Activated CD8-positive, alpha-beta memory T cell treated with anti-CD3 and anti-CD28 coated beads for 4 hours (primary cell): ENCODE measurements at places on chromosomes 13 and 19.

GRCh38 chr19:7997809-7998480 lies 7.5 kb downstream of the ELAVL1 start:
- DNase-seq = no peak

DNA sequence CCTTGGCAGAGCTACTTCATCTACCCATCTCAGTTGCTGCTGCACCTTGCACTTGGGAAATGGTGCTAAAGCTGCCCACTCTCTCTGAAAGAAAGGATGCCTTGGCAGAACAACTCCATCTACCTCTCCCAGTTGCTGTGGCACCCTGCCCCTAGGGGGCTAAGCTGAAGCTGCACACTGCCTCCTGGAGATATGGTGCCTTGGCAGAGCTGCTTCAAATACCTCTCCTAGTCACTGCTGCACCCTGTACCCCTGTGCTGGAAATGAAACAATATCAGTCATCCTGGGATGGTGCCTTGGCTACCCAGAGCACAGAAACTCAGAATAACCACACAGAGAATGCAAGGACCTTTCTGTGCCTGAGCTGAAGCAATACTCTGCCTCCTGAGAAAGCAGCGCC lies 615.8 kb downstream of the DIAPH3 start:
- DNase-seq = no peak

DNA sequence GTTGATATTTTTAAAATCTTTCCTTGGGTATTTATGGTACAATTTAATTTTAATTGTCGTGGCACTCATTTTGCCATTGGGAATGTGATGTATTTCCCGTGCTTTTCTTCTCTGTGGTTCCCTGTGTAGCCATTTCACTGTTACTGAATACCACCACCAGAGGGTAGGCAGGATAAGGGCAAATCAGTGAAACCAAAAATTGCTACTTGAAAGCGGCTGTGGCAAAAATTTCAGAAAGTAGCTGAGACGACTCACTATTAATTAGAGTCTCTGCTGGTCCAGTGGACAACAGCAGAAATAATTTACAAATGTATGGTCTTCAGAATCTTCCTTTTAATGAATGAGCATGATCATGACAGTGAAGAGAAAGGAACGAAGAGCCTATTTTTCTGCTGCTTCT lies 34.4 kb upstream of the MIR17HG start:
- no peak for DNase-seq

DNA sequence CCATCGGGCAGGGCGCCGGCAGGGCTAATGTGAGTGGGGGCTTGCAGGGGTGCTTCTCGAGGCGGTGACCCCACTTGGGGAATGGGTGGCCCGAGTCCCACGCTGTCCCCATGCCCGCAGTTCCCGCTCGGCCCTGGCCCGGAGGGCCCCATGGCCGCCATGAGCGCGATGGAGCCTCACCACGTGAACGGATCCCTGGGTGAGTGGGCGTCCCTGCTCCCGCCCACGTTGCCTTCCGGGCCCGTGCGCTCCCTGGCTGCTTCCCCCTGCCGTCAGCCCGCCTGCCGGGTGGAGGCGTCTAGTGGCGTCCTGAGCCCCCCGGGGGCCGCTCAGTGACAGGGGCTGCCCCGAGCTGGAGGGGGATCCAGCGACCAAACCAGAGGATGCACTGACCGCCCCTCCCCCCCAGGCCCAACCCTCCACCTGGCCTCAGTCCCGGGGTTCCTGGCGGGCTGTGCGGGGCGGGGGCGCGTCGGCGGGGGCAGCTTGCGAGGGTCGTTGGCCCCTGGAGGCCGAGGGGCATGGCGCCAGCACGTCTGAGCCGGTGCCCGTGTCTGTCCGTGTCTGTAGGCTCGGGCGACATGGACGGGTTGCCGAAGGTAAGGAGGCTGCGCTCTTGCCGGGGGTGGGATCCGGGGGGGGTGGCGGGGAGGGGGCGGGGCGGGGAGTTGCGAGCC lies 4.8 kb downstream of the ISYNA1 start:
- no peak for DNase-seq

GRCh38 chr13:73103238-73103637 lies 44.4 kb downstream of the KLF5 start:
- DNase-seq = no peak

DNA sequence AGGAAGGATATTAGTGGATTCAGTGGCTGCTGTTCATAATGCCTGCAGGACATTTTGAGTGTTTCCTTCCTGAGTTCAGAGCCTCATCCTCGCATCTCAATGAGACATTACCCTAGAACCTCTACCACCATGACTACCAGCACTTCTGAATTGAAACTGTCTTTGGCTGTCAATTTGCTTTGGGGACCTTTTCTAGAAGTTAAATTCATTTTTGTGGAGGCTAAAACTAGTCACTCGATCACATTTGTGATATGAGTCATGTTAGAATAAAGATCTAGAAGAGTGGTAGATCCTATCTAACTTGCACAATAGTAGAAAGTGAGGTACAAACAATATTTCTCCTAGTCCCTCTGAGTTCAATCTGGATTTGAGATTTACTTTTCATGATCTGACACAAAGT lies 124.9 kb downstream of the KCNRG start:
- DNase-seq = no peak

GRCh38 chr19:12484011-12484370 lies 625 bp downstream of the ZNF709 start:
- DNase-seq = no peak

GRCh38 chr13:73967397-73968165 lies 166.6 kb downstream of the KLF12 start:
- no peak for DNase-seq

DNA sequence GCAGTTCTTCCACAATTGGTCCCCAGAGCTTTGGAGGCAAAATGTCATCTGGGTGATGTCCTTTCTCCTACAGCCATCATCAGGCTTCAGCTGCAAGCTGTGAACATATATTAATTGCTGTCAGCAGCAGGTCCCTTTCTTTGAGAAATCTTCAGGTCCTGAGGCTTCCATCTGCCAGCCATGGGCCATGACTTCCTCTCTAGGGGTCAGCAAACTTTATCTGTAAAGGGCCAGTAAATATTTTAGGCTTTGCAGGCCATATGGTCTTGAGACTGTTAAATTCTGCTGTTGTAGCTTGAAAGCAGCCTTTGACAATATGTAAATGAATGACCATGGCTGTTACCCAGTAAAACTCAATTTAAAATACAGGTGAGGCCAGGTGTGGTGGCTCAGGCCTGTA lies 27.1 kb downstream of the SERP2 start:
- no peak for DNase-seq

DNA sequence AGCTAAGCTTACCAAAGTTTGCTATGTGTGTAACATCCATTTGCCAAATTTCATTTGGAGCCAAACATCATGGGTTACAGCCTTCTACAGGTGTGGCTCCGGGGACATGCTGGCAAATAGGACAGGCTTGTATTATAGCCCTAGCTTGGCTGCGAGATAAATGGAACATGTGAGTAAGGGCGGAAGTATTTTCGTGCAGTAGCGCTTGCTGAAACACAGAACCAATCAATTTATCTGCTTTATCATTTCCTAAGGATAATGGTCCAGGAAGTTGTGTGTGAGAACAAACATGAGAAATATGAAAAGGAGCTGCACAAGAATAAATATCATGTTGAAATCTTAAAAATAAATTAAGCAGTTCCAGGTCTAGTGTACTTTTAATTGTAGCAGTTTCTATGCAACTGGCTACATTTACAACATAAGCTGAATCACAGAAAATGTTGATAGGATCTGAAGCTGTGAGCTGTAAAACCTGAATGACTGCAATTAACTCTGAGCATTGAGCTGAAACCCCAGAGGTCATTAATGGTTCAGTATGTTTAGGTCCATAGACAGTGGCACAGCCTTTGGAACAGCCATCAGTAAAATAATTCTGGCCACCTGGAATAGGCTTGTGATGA lies 22.2 kb upstream of the ZNF100 start:
- no peak for DNase-seq

GRCh38 chr13:41267106-41267505 lies 3.7 kb upstream of the MTRF1 start:
- DNase-seq = no peak

GRCh38 chr13:110509478-110509926 lies 52.0 kb downstream of the RAB20 start:
- no peak for DNase-seq

DNA sequence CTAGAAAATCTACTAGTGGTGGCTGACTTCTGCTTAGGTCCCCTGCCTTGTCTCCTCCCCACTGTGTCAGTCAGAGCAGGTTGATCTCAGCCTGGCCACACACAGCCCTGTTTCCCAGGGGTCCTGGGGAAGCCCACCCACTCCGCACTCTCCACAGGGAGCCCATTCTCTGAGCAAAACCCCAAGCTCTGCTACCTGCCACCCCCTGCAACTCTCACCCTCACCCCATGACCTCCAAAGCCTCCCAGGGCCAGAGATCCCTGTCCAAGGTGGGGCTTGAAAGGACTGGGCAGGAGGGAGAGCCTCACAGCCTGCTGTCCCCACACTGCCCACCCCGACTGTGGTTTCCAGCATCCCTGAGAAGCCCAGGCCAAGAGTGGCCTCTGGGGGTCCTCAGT lies 58.8 kb upstream of the ZNF536 start:
- DNase-seq = no peak

DNA sequence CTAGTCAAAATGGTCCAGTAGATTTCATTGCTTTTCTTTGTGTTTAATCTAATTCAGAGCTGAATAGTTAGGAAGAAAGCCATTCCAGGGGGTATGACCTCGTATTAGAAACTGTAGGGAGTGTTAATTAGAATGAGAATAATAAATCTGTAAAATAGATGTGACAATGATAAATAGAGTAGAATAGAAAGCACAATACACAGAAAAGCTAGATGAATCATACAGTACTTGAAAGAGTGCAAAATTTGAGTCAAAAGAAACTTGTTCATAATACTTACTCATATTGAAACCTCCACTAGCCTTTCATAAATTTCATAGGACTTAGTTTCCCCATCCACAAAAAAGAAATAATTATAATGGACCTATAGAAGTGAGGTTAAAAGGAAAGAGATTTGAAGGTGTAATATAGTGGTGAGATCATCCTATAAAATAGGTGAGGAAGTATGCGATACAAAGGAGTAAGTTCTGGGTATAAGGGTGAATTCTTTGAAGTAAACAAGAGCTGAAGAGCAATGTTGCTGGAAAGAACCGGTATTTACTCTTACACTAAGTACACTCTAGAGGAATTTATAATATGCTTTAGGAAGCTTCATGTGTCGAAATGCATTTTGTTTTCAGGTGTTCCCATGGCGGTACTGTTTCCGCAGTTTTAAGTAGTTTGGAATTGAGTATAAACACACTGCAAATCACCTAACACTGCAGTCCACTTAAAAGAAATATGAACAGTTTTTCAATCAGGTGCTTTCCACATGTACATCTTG lies 21.9 kb downstream of the PCDH17 start:
- DNase-seq = no peak

DNA sequence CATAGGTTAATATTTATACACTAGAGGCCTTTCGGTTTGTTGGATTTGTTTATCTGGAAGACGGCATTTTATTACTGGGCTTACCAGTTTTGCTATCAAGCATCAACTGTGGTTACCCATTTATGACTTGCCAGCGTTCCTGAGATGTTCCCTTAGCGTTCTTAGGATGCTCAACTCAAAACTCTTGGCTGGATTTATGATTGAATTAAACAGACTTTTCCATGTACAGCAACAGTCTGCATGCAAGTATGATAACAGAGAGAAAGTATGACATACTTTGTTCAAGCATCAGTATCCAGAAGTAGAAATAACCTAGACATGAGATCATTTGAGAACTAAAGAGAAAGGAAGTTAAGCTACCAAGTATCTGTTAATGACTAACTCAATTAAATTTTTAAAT lies 29.9 kb upstream of the RNF113B start:
- DNase-seq = no peak

DNA sequence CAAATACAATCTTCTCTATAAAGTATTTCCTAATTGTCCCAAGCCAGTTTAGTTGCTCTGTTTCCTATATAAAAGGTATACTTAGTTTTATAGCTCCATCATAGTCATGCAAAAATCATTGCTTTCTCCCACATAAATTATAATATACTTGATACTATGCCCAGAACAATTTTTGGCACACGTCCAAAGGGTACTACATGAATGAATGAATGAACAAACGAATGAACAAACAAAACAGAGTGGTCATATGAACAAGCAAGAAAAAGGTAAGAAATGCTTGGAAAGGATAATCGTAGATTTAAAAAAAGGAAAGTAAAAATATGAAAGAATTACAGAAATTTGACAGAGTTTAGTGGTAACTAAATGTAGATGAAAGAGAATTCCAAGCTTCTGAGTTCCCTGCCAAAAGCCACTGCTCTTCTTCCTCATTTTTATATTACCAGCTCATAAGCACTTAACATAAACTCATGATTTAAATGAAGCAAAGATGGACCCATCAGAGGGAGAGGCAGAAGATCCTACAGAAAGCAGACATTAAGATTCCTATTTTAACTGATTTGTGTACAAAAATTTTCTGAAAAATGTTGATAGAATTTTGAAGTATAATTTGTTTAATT lies 123.2 kb downstream of the ENOX1 start:
- DNase-seq = no peak

DNA sequence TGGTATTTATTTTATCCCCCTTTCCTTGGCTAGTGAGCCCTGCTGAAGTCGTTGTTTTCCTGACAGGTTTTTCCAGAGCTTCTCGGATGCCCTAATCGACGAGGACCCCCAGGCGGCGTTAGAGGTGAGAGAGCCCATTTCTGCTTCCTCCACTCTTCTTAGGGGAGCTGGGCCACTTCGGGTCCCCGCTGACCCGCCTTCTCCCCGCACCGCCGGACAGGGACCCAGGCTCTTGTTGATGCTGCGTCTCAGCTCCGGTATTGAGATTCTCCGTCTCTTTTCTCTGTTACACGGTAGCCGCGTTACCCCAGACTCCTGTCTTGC lies 306 bp downstream of the SUGT1 start:
- DNase-seq = no peak

DNA sequence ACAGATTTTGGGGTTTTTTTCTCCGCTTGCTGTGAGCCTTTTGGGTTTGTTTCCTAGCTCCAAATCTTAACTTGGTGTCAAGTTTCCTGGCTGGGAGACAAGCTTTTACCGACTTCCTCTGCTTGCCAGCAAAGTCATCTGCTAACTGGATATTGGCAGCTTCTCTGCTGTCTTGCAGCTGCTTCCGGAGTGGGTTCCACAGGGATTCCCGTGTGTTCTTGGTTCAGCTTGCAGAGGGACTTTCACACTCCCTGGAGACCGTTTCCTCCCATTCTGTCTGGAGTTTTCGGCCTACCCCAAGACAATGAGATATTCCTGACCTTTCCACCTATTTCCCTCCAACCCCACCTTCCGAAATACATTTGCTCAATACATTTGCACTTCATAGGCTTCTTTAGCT lies 2.2 kb upstream of the COLGALT1 start:
- DNase-seq = no peak

- no peak for DNase-seq
Measured at GRCh38 chr13:44627441-44627840, 51.3 kb upstream of the TSC22D1 start.

GRCh38 chr19:18464646-18465045 lies 26.7 kb upstream of the ISYNA1 start:
- DNase-seq = no peak

- DNase-seq = no peak
Measured at GRCh38 chr13:106548064-106548696, 12.7 kb upstream of the EFNB2 start.

DNA sequence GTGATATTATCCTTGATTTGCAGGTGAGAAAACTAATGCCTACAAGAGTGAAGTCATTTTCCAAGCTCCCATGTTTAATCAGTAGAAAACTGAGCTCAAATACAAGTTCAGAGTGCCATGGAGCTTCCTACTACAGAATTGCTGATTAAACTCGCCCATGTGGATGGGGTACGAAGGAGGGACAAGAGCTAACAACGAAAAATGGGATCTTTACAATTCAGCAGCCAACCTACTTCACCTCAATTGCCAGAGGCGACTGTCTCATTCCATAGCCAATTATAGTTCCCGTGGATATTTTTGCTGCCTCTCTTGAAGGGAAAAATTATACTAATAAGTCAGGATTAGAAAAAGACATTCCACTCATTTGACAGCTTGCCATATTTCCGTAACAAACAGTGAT lies 1155.1 kb downstream of the OLFM4 start:
- DNase-seq = no peak
